ENCODE measurements at places on chromosomes 2 and 18.

DNA sequence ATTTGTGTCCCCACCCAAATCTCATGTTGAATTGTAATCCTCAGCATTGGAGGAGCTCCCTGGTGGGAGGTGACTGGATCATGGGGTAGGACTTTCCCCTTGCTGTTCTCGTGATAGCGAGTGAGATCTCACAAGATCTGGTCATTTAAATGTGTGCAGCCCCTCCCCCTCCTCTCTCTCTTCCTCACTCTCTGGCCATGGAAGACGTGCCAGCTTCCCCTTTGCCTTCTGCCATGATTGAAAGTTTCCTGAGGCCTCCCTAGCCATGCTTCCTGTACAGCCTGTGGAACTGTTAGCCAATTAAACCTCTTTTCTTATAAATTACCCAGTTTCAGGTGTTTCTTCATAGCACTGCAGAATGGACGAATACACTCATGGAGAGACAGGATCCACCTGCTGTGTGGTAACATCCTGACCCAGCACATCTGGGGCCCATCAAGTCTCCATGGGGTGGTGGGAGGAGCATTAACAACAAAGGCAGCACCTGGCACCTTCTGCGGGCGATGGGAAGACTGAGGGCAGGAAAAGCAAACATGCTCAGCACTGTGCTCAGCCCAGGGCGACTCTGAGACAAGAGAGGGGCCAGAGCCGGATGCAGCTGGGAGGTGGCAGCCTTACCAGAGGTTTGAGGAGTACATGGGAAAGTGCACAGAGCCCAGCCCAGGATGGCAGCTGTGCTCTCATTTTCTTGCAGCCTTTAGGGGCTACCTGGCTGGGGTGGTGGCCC is 16.2 kb upstream of the ALPP start:
- no peak for DNase-seq

GRCh38 chr18:44495151-44495550 is 185.5 kb upstream of the SETBP1 start:
- DNase-seq, result no peak

DNA sequence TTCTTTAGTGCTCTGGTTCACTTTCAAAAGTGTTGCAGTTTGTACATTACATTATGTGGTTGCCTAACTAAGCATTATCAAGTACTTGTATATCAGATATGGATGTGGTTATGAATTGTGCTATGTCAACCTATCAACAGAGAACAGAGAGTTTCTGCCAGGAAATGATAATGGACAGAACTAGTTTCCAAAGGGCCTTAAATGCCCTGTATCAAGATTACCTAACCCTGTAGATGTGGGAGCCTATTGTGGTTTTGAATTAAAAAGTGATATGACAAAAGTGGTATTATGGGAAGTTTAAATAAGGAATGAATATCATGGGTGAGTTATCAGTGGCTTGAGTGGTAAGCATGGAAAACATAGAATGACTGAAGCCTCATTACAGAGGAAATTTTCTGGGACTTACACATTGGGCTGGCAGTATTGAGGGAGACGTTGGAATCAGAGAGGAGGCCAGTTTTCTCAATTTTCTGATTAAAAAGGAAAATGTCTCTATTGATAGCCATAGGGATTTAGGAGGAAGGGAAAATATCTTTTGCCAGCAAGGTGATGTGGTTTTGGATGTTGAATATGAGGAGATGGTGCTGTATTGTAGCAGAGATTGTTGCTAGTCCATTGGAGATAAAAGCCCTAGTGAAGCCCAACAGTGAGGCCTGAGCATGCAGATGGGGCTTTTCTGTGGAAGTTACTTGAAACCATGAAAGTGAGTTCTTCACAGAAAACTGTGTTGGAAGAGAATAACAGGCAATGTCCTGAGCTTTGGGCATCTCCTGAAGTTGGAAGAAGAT is 140.7 kb downstream of the TTC27 start:
- DNase-seq, result no peak

- peak; percentile 51 for DNase-seq
These were observed 20.0 kb upstream of the RESP18 start for GRCh38 chr2:219352448-219353023.

DNA sequence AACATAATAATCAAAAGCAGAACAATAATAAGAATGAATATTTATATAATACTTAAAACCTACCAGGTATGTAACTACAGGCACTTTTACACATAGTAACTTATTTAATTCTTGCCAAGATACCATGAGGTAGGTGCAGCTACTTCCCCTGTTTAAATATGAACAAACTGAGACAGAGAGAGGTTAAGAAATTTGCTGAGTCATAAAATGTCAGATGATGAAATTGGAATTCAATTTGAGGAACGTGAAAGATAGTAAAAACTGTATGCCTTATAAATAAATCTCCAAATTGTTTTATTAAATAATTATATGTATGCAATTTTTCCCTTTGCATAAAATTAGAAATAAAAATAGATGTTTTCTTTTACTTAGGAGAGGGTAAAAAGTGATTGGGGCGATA is 1103.3 kb upstream of the NRXN1 start:
- peak; percentile 0 for DNase-seq

DNA sequence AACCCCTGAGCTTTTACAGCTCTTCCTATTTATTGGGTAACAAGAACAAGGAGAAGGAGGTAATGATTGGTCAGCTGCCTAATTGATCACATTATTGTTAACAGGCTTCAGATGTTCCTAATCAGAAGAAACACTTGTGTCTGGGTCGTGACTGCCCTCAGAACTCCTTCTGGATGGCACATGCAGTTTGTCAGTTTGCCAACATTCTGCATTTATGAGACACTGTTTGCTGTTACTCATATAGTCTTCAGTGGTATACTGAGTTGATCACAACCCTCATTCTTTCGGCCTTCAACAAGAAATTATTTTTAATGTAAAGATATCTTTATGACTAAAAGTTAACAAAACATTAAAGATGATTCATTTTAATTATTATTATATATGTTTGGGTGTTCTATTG is 95.7 kb upstream of the DOCK10 start:
- DNase-seq, result peak; percentile 31

GRCh38 chr2:7205151-7205830 is 288.1 kb downstream of the RNF144A start:
- no peak for DNase-seq

DNA sequence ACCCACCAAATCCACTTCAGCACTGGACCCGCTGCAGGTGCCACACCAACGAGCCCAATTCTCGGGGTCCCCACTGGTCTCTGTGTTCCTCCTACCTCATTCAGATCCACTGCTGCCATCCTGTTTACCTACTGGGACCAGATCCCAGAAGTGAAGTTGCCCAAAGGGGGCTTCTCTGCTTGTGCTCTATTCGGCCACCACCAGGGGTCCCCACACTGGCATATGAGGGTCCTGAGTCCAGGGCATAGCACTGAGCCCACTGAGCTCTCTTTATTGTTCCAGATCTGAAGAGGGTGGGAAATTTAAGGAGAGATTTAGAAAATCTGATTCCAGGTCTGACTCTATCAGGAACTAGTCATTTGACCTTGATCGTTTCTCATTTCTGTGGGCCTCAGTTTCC is 2.4 kb downstream of the GPR45 start:
- DNase-seq, result no peak

- DNase-seq, result no peak
These were observed 713.9 kb downstream of the CPS1 start for GRCh38 chr2:211270257-211270656.

- DNase-seq, result no peak
These were observed 41.3 kb downstream of the RHOB start for GRCh38 chr2:20488201-20488641.

GRCh38 chr2:173354073-173354581 is 545 bp upstream of the CDCA7 start:
- no peak for DNase-seq

DNA sequence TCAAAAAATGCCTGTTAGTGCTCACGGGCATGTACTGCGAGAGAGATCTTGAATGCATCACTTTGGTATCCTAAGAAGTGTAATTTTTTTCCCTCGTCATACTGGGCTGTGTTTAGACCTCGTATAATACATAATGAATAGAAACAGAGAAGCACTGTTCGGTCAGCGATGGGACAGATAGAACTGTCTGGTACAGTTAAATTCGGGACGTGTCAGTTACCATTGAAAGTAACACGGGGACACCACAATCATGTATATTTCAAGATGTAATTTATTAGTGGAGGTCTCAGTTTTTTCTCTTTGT is 1.8 kb downstream of the PKP4 start:
- no peak for DNase-seq

DNA sequence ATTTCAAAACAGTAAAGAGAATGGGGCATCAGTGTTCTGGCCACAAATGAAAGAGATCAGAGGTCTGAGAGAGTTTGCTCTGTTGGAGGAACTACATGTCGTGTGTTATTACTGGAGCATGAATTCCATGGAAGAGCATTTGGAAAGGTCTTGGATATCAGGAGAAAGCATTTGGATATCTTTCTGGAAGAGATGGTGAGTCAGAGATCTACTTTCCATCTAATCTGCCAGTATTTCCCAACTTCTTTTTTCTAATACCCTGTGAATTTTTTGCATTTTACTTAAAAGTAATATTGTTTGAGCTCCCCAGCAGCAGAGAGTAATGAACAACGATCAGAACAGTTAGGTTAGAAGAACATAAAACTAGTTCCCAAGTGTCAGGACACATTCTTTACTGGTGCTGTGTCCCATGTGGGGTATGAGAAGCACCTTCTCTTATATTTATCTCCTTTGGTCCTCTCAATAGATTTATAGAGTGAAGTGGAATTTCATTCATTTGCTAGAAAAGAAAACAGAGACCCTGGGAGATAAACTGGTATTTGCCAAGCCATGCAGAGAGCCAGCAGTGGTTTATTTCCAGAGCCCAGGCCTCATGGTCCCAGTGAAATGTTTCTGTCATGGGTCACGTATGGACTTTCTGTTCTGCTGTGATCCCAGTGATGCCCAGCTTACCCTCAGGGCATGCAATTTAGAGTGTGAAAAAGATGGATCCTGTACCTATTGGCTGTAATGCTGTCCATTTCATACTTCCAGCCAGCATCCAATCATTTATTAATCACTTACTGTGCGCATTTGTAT is 130.8 kb upstream of the NT5C1B start:
- DNase-seq, result peak; percentile 61

DNA sequence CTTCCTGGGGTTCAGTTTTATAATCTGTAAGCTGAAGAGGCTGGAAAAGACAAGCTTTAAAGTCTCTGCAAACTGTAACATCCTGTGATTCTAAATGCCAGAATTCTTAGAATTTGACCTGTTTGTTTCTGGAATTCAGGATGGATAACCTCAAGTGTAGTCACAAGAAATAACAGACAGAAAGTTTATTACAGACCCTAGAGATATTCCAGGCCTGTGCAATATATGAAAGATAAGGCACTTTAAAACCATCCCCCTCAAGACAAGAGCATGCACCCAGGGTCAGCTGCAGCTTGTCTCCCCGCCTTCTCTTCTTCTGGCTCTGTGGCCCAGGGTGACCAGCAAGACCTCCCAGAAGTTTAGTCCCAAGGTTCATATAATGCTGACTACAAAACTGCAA is 298.7 kb upstream of the ACVR2A start:
- no peak for DNase-seq

DNA sequence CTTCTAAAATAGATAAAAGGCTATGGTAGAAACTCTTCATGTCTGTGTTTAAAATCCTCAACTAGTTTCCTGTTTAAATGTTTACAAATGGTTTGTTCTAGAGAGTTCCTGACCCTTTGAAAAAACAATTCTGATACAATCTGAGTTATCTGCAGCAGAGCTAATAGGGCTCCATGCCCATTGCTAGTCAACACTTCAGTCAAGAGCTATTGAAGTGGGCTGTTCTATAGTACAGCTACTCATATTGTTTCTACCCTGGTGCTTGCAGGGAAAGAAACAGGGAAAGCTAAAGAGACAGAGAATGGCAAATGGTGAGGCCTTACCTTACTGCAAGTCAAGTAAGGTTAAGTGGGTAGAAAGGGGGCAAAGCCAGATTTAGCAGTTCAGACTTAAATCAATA is 112.3 kb upstream of the CAVIN2 start:
- no peak for DNase-seq

DNA sequence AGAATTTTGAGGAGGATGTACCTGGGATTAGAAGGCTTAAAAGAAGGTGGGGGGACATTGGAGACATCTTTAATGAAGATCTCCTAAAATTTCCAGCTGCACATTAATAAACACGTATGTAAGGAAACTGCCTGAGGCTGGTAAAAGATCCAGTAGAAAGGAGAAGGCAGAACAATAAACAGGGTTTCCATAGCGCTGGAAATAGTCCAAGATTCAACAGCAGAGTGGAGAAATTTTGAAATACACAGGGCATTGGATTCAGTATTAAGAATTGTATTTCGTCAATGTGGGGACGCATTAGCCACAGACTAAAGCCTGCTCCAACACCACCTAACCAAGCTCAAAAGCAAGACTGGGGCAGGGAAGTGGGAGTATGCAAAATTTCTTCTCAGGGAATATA is 606.9 kb upstream of the NRXN1 start:
- DNase-seq, result no peak

DNA sequence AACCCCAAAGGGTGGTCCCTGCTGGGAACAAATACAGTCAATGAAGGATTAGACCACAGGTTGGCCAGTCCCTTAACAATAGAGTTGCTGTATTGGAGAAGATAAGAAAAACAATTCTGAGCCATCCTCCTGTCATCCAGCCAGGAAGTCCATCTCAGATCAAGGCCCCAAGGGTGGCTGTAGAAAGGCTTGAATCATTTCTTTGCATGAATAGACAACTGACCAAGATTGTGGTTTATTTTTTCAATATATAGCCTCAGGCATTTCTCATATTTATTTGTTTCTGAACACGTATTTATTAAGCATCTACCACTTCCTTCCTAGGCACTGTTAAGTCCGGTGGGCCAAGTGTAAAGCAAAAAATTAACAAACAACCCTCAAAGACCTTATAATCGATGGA is 274.4 kb upstream of the SLC14A2 start:
- no peak for DNase-seq

DNA sequence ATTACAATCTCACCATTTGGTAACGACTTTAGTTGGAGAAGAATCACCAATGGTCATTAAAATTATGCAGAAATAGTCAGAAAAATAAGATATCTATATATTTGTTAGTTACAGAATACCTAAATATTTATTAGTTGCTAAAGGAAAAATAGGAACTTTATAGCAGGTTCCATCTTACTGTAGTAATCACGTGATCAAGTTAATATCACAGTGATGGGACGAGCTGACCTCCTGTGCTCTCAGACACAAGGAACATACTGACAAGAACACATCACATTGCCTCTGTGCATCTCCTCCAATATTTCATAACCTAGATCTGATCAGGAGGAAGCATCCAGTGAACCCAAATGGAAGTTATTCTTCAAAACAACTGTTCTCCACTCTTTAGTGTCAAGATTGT is 215.3 kb downstream of the GALR1 start:
- DNase-seq, result no peak

GRCh38 chr18:6009756-6010155 is 114.4 kb upstream of the TMEM200C start:
- no peak for DNase-seq

DNA sequence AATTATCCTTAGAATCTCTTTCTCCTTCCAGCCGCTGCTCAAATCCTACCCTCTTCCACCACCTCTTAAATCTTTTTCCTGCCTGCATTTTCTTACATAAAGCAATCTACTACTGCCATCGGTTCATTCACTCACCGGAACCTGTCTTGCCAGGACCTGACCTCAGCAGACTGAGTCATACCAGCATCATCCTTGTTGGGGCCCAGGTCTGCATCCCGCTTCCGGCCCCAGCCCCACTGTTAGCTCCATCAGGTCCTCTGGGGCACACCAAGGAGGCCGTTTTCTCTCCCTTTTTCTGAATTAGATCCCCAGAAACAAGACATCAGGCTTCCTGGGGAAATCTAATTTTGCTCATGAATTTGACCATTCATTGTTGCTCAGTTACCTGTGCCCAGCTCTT is 42.7 kb upstream of the TGFA start:
- peak; percentile 18 for DNase-seq
